ENCODE measurements at places on chromosomes 3 and 15.

DNA sequence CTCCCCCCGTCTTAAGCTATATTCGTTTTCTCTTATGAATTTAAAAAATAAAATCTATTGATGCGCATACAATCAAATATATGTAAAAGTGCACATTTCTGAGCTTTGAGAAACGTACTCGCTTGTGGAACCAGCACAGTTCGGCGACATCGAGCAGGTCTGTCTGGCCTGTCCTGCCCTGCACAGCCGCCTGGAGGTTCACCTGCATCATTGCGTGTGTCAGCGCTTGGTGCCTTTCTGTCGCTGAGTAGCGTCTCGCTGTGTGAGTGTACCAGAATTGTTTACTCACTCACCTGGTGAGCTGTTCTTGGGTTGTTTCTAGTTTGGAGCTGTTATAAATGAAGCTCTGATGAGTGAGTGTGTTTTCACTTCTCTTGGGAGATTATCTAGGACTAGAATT lies 104.0 kb downstream of the VGLL4 start:
- DNase-seq: no peak

DNA sequence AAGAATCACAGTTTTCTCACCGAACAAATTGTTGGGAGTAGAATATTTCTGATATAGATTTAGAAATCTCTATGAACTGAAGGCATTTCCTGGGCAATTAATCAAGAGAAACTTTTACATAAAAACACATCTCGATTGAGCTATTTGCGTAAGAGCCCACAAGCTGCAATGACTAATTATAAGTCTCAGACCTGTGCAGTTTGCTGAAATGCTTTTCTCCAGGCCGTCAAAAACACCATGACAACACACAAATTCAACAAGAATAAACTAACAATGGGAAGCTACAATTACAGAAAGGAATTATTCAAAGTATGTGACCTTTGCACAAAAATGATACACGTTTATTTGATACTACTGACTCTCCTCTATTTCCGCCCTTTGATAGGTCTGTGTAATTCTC lies 481.2 kb upstream of the WNT5A start:
- DNase-seq: no peak

- no peak for DNase-seq
Observed at GRCh38 chr3:46690798-46691197, 2.7 kb downstream of the ALS2CL start.

GRCh38 chr3:125200731-125201139 lies 11.8 kb downstream of the SLC12A8 start:
- no peak for DNase-seq

DNA sequence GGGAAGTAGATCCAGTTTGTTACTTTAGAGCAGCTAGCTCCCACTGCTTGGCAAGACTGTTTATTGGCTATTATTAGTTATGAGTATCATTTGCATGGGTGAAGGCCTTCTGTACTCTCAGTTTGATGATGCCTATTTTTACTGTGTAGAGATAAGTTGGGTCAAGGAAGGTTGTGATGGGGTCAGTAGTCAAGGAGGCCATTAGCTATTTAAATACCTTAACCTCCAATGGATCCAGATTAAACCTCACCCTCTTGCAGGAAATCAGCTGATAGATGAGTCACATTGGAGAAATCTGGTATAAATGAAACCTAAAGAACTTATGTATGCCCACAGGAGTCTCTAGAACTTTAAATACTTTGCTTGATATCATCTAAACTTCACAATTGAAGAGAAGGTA lies 45.0 kb downstream of the THBS1 start:
- DNase-seq: no peak

DNA sequence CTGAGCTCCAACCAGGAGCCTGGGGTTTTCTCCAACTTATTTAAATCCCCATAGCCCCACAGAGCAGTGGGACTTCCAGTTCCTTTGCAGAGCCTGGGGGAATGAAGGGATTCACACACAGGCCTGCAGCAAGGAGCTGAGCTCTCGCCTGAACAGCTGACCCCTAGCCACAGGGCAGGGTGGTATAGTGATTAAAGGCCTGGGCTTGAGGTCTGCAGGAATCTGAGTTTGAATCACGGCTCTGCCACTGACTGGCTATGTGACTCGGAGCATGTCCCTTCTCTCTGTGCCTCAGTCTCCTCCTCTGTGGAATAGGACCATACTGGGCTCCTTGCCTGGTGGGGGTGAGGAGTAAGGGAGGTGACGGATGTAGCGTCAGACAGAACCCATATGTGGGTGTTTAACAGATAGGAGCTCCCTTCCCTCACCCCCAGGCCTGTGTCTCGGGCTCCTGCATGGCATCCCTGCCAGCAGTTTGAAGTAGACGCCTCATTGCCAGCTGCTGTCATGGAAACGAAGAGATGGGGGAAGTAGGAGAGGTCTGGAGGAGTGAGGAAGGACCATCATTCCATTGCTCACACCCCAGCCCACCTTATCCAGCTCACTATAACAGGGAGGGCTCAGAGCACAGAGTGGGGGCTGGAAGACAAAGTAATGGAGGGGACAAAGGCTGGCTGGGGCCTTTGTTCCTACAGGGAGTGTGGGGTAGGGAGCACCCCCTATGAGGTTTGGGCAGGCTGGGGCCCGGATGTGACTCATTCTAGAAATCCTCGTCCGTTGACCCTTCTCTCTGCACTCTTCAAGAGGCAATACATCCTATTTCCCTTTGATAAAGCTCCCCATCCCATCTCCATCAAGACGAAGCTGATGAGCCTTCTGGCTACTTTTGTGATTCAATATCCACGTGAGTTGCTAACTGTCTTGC lies 14.8 kb downstream of the HRH1 start:
- DNase-seq: no peak

DNA sequence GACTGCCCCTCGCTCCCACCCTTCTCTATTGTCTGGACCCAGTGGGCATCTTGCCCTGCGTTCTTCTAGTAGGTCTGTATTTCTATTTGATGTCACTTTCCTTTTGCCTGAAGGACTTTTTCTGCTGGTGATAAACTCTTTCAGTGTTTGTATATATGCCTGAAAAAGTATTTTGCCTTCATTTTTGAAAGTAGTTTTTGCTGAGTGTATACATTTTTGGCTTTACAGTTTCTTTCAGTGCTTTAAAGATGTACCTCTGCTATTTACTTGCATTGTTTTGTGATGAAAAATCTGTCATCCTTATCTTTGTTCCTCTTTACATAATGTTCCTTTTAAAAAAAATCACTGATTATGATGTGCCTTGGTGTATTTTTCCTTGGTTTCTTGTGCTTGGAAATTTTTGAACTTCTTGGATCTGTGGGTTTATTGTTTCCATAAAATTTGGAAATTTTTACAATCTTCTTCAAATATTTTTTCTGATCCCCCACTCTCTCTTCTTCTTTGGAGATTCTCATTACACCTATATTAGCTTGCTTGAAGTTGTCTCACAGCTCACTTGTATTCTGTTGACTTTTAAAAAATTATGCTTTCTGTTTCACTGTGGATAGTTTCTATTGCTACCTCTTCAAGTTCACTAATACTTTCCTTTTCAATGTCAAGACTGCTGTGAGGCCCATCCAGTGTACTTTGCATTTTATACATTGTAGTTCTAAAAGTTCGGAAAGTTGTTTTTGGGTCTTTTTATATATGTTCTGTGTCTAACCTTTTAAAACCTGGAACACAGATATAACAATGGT lies 67.8 kb downstream of the RGMA start:
- DNase-seq: no peak

DNA sequence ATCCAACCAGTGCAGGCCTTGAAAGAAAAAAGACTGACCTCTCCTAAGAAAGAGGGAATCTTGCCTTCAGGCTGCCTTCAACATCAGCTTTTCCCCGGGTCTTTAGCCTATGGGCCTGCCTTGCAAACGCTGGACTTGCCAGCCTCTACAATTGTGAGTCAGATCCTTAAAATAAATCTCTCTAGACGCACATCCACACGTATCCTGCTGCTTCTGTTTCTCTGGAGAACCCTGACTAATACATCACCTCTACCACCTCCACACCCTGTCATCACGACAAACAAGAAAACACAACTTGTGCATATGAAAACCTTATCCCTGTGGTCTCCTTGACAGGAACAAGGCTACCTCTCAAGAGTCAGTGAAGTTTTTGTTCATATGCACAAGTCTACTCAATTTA lies 11.8 kb downstream of the CYFIP1 start:
- no peak for DNase-seq

DNA sequence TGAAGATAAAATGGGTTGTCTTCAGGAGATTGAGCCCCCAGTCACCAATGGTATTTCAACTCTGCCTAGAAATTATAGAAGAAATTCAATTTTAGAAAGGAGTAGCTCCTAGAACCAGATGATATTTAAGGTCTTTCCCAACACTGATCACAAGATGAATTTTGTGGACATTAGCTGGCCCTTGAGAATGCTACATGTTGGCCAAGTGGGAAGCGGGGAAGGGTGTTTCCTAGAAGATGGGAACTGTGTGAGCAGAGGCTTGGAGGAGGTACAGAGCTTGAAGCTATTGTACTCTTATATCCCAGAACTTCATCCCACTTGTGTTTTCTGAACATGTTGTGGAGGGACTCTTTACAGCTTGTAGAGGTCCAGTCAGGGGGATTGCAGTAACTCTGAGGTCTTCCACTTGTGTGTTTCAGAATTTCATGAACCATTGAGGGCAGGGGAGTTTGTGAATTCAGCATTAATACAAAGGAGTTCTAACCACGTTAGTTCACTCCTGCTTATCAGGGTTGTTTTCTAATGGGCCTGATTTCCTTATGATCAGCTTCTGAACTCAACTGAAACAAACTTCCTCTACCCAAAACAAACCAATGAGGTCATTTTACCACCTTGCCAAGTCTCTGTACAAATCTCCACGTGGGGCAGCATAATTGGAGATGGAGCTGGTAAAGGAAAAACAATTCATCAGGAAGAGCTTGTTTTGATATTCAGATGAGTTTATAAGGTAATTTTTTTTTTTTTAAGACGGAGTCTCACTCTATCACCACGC lies 152.6 kb upstream of the TPM1 start:
- no peak for DNase-seq

GRCh38 chr3:184874709-184875644 lies 63.0 kb downstream of the VPS8 start:
- DNase-seq: no peak
